ENCODE measurements at places on chromosomes 4 and X.

DNA sequence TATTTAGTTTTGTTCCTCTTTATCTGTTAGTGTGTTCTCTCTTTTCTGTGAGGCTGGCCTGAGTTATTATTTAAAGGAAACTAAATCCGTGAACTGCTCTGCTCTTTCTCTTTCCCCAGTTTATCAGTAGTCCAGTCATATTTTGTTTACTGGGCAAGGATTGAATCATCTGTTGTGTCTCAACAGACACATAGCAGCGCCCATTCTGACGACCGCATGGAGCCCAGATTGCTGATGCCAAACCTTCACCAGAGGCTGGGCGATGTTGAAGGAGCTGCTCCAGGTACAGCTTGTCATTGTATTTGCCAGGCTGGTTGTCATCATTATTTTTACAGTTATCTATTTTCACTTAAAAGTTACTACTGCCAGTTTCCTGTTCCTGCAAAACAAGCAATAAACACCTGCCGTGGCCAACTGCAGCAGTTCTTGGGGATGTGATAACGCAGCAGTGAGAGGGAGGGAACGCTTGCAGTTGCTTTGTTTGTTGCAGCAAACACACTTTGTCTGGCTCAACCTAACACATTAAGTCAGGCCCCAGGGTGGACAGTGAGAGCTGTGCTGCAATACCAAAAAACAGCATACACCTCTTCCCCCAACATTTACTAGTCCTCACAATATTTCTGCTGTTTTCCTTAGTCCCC lies 10.1 kb downstream of the REELD1 start:
- DNase-seq: no peak

DNA sequence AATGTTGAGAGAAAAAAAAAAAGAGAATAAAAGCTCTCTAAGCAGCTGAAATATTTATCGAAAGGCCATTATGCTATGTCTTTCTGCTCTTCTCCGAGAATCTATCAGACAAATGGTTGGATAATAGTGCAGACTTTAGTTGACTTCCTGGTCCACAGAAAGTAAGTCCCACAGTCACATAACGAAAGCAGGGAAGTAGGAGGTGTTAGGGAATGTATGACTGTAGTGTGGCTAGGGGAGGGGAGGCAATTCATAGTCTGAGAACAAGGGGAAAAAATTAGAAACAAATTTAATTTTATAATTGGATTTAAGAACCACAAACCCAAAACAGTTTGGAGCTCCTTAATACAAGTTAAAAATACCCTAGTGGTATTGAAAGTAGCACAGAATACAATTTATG lies 79.7 kb upstream of the VEGFC start:
- no peak for DNase-seq

GRCh38 chr4:37682701-37683401 lies 3.3 kb downstream of the RELL1 start:
- DNase-seq: no peak

GRCh38 chr4:139167774-139168444 lies 9.1 kb downstream of the ELF2 start:
- DNase-seq: no peak

DNA sequence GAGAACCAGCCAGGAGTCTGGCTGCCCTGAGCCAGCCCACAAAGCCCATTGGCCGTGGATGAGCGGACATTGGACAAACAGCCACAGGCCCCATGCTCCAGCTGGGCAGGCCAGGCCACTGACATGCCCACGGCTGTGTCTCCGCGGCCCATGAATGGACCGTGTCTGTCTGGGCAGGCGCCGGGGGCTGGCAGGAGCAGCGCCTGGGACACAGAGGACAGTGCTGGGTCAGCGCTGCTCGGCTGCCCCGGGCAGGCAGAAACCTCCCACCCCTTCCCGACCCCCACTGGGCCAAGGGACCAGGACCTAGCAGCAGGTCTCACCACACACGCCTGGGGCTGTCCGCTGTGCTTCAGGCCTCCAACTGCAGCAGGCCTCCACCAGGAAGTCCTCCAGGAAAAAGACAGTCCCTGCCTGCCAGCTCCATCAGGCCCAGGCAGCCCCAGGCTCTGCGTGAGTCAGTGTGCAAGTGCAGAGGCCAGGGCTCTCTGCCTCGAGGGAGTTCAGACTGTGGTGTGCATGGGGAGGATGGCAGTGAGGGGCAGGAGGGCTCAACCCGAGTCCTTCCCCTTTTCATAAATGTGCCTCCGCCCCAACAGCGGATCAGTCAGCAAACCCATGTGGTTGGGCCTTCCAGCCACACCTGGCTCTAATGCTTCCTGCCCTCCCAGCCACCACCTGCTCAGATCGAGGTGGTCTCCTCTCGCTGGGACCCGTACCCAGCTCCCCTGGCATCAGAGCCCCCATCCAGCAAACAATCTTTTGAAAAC lies 17.2 kb upstream of the FGFR3 start:
- DNase-seq: no peak

- no peak for DNase-seq
These were observed at the start of gene RNF128 for GRCh38 chrX:106726485-106727437. RNF128 (plus strand) TSS chrX:106726701; CDS start chrX:106726914, 213 bp downstream.

DNA sequence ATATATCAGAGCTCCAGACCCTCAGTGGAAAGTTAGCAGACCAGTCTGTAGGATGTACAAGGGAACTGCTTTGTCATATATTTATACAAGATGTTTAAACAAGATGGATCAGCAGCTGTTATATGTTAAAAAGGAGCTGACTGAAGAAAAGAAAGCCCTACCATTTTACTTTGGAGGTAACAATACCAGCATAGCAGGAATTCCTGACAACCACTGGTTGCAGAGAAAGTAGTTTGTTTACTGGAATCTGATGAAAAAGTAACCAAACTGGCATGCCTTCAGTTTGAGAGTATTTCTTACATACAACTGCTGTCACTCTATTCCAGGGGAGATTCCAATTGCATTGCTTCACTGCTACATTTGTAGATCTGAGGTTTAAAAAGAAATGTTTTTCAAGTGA lies 49.5 kb upstream of the GABRQ start:
- no peak for DNase-seq

DNA sequence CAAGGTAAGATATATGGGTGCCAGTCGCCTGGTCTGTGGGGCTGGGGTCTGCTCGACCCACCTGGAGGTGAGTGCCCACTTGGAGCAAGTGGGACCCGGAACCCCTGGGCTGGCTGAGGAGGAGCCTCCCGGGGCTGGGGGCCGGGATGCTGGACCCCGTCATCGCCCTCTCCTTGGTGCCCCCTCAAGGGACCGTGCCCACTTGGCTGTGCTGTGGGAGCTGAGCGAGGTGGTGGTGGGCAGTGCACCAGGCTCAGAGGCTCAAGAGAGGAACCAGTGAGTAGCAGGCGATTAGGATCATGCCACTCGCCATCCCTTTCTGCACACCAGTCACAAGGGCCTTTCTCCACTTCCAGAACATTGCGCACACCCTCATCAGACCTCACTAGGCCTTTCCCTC lies 203.8 kb upstream of the PSAPL1 start:
- no peak for DNase-seq

DNA sequence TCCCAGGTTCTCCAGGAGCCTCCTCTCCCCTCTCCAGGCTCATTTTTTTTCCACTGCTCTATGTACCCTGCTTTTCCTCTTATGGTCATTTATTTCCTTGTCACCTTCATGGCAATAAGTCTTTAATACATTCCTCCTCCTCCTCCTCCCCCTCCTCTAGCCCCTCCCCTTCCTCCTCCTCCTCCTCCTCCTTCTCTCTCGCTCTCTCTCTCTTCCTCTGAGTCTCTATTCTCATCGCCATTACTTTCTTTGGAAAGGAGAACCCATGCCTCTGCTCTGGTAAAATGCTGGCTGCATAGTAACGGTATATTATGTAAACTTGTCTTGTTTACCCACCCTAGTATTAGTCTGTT lies 35.7 kb downstream of the ARHGAP24 start:
- no peak for DNase-seq

GRCh38 chr4:134687646-134688628 lies 486.3 kb upstream of the PABPC4L start:
- no peak for DNase-seq

GRCh38 chrX:36414056-36414455 lies 494.5 kb downstream of the CFAP47 start:
- no peak for DNase-seq

GRCh38 chr4:142832022-142832421 lies 14.1 kb downstream of the INPP4B start:
- no peak for DNase-seq

DNA sequence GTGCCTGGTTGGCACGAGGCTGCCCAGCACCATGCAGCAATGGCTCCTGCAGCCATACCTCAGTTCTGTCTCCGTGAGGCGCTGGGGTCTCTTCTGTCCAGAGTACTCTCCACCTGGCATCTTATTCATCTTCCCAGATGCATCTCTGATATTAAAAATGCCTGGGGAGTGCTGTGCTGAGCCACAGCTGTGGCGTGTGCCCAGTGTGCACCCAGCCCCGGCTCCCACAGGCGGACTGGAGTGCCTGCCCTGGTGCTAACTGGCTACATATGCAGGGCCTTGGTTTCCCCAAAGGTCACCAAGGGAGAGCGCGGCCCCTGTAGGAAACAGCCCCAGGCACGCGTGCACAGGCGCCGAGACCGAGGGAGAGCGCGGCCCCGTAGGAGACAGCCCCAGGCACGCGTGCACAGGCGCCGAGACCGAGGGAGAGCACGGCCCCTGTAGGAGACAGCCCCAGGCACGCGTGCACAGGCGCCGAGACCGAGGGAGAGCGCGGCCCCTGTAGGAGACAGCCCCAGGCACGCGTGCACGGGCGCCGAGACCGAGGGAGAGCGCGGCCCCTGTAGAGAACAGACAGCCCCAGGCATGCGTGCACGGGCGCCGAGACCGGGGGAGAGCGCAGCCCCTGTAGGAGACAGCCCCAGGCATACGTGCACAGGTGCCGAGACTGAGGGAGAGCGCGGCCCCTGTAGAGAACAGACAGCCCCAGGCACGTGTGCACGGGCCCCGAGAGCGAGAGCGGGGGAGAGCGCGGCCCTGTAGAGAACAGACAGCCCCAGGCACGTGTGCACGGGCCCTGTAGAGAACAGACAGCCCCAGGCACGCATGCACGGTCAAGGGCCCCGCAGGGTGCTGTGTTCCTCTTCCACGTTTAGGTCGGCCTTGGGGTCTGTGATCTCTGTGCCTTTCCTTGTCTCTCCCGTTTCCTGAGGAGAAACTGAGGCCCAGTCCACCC lies 14.5 kb downstream of the TMEM175 start:
- DNase-seq: no peak

- no peak for DNase-seq
These were observed 43.9 kb upstream of the PDLIM5 start for GRCh38 chr4:94407846-94408245.

DNA sequence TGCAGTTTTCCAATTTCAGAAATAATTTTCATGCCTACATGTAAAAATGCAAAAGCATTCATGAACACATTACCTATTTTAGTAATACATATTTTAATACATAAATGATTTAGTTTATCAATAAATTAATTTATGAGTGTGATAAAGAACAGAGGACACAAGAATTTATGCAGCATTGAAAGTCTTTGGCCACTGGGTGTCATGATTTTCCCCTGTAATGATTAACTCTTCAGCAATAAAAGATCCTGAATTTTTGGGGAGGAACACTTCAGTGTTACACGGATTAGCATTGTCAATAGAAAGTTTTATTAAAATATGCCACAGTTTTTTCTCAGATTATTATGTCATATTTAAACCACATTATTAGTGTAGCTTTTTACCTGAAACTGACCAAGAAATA lies 8.6 kb upstream of the VCX2 start:
- DNase-seq: no peak

DNA sequence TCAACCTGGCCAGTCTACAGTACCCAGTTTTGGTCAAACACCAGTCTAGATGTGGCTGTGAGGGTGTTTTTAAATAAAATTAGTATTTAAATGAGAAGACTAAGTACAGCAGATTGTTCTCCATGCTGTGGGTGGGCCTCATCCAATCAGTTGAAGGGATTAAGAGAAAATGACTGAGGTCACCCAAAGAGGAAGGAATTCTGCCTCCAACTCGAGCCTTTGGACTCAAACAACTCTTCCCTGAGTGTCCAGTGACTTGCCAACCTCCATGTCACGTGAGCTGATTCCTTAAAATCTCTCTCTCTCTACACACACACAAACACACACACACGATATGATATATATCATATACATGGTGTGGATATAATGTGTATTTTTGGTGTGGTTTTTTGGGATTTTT lies 10.0 kb downstream of the TREX2 start:
- DNase-seq: no peak

DNA sequence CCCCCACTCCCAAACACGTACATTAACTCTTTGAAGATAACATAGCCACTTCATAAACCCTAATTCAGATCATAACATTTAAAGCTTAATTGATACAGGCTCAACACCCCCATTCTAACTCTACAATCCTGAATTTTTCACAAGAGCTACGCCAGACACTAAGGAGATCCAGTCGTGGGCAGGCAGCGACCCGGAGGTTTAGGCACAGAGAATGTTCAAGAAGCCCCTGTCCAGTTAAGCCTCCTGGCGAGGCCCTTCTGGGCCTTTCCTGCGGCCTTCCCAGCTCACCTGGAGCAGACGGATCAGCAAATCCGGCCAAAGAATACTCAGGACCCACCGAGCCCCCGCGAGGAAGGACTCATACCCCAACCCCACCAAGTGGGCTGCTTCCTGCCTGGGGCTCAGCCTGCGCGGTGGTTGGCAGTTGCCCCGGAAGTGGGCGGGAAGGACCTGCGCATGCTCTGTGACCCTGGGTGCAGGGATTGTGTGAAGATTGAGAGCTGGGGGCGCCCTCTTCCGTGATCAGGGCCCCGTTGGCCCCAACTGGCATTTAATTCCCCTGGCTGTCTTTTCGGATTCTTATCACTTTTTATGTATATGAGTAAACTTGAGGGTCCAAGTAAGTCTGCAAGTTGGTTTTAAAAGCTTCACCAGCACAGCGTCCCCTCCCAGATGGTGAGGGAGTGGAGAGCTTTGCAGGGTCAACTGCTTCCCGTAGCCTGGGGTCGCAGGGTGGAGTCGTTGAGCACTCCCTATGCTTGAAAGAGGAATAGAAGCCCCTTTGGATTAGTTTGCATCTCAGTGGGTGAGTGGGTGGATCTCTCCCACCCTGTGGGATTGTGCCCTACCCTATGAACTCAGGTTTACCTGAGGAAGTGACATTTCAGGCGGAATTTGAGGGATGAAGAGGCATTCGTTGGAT lies at the start of gene TRIM61:
Gene TRIM61, minus strand, starts transcription at position 415 of the 922 bp plus-strand sequence. CDS start 7,655 bp downstream, outside the sequence.
- no peak for DNase-seq
